ENCODE measurements at places on chromosomes 5 and 9.

- DNase-seq = no peak
These were observed 26.0 kb downstream of the NUTM2F start for GRCh38 chr9:94302426-94302825.

GRCh38 chr9:109806506-109807115 lies 26.6 kb downstream of the PALM2AKAP2 start:
- DNase-seq = no peak

GRCh38 chr5:173572431-173573125 lies 43.9 kb downstream of the BOD1 start:
- DNase-seq = no peak

DNA sequence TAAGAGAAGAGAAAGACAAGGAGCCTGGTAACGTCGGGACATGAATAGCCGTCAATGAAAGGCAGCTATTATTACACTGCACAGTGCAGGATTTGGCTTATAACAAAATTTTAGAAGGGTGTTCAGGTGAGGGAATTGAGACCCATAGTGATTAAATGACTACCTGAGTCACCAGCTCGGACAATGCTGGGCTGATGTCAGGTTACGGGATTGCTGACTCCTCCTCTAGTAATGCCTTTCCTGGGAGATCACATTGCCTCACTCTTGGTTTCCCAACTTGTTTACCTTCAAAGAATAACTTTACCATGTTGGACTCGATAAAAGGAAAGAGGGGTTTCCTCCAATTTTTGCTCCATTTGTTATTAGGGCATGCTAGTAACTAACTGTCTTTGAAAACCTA lies 132.6 kb downstream of the GHR start:
- no peak for DNase-seq

- DNase-seq = no peak
These were observed 56.7 kb downstream of the TSSK1B start for GRCh38 chr5:113378081-113378480.

DNA sequence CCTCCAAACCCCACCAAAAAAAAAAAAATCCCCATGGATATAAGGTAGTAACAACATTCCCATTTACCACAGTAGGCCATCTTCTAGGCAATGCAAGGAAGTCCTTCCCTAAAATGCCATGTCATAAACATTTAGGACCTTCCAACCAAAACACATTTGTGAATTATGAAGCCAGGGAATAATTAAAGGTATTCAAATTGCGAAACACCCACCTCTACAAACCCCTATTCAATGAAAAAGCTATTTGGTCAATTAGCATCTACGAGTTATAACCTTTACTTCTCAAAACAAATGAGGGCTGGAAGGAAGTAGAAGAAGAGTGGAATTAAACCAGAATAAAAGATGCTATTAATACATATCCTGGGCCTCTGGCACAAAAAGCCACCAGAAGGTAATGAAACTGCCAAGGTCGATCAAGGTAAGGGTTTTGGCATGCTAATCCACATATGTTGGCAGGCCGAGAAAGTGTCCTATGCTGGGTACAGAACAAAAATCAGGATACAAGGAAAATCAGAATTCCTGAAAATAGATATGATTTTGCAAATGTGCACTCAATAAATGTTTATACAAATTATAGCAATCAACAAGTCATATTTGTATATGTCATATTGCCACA lies 47.7 kb downstream of the MTMR12 start:
- DNase-seq = no peak

GRCh38 chr9:935348-935965 lies 41.0 kb upstream of the DMRT3 start:
- no peak for DNase-seq

- no peak for DNase-seq
These were observed 74.5 kb downstream of the CDKN2A start for GRCh38 chr9:21919377-21920362.

GRCh38 chr5:179901915-179902762 lies 5.6 kb downstream of the TBC1D9B start:
- no peak for DNase-seq

DNA sequence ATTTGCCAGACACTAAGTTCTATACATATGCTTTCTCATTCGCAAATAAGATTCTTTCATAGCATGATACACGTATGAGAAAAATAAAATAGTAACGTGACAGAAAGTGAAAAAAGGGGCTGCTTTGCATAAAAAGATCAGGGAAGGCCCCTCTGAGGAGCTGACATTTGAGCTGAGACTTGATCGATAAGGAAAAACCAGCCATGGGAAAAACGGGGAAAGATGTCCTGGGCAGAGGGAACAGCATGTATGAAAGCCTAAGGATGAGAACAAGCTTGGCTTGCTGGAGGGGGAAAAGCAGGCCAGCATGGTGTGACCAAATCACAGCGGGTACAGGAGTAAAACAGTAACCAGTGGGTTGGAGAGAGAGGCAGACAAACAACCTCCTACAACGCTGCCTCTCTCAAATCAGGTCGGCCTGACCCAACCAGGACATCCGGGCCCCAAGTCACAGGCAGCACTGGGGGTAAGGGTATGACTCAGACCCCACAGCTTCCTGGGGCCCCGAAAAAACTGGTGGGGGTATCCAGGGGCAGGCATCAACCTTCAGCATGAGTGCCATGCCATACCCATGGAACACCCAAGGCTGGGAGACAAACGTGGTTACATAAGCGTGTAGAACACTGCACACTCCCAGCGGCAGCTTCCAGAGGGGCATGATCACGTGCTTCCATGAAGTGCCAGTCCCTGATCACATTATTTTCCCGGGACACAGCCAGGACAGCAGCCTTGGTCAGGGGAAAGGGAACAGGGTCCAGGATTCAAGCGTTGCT lies 2.2 kb downstream of the TNIP1 start:
- DNase-seq = no peak

DNA sequence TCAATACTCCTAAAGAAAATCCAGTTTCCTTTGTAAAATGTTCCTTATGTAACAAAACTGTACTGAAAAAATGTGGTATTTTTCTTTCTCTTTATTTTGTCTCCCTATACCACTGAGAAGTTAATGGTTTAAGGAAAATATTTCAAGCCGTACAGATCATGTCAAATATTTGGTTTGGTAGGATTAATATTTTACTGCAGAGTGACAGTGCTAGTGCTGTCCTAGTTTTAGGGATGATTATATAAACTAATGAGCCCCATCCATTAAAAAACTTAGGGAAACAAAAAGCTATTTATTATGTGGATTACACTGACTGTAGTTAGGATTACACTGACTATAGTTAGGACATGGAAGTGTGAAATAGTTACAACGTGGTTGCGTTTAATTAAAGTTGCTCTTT lies 209.1 kb downstream of the CD180 start:
- DNase-seq = no peak

GRCh38 chr9:114117996-114118830 lies 19.1 kb upstream of the KIF12 start:
- no peak for DNase-seq

DNA sequence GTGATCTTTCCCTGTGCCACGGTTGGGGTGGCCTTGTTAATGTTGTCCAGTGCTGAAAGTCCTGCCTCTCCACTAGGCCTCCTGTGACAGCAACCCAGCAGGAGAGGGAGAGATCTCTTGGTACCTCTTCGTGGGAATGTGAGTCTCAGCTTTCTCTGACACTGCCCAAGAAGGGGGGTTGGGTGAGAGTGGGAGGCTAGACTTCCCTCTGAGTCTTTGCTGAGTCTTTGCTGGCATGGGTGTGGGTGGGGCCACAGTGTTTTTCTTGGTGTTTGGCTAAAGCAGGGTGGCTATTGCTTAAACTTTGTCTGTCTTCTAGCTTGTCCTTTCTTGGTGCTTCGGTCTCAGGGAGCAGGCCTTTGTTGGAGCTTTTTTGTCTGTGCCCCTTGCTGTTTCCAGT lies 145.6 kb downstream of the GNA14 start:
- DNase-seq = no peak

- DNase-seq = no peak
These were observed 29.7 kb upstream of the CER1 start for GRCh38 chr9:14752271-14752670.

GRCh38 chr9:104073098-104073769 lies 20.9 kb upstream of the SMC2 start:
- no peak for DNase-seq

DNA sequence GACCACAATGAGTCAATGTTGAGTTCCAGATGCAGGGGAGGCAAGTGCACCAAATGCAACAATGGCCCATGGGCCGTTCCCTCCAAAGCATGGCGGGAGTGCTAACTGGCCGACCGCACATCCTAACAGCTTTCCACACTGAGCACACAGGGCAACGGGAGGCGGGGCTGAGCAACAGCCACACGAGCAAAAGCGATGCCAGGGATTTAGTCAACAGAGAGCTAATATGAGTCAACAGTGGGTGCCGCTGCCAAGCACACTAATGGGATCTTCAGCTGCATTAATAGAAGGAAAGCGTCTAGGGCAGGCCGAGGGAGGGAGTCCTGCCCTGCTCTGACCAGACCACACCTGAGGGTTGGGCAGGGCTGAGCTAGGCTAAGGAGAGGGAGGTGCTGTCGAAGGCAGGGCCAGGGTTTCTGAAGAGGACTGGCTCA lies 4.6 kb downstream of the EPB41L4B start:
- DNase-seq = no peak

- DNase-seq = no peak
These were observed 36.7 kb upstream of the CTNNA1 start for GRCh38 chr5:138716456-138716924.

DNA sequence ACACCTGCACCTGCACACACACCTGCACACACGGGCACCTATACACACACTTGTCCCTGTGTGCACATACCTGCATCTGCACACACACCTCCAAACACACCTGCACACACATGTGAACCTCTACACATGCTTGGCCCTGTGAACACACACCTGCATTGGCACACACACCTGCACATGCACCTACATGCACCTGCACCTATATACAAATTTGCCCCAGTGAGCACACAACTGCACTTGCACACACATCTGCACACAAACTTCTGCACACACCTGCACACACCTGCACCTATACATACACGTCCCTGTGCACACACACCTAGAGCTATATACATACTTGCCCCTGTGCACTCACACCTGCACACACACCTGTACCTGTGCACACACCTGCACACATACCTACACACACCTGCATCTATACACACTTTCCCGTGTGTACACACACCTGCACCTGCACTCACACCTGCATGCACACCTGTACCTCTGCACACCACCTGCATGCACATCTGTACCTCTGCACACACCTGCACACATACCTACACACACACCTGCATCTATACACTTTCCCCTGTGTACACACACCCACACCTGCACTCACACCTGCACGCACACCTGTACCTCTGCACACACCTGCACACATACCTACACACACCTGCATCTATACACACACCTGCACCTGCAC lies 21.5 kb upstream of the LPCAT1 start:
- DNase-seq = no peak

GRCh38 chr5:60522292-60522905 lies 177.6 kb downstream of the DEPDC1B start:
- no peak for DNase-seq

GRCh38 chr9:7921545-7922197 lies 122.1 kb upstream of the DMAC1 start:
- DNase-seq = no peak

GRCh38 chr5:10168254-10168653 lies 81.4 kb downstream of the ATPSCKMT start:
- no peak for DNase-seq

DNA sequence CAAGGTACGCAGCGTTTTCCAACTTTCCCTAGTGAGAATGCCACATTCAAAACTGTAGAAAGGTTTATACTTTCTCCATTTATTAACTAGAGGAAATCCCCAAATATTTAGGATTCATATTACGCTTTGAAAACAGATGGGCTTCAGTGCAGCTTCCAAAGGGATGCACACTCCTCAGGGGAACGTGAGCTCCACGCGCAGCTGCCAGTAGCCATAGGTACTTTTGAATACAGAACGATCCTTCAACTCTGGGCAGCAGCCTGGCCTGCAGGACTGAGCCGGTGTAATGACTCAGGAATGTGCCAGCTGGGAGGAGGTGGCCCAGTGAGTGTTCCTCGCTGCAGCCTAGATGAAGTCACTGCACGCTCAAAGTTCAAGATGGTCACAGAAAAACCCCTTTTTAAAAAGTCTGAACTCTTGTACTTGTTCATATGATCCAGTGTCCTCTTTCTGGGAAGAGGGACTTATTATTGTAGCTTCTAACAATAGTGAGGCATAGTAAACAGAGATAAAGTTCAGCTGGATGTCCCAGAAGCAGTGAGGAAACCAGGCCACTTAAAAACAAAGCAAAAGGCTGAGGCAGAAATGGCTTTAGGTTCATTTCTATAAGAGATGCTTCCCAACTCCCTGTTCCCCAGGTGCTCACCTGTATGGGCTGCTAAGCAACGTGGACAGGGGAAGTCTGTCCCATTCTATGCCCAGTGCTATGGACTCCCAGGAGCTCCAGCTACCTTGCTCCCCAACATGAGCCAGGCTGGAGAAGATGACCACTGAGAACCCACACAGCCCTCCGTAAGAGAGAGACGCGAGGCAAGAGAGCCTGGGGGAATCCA lies 130.0 kb downstream of the LHFPL2 start:
- no peak for DNase-seq

DNA sequence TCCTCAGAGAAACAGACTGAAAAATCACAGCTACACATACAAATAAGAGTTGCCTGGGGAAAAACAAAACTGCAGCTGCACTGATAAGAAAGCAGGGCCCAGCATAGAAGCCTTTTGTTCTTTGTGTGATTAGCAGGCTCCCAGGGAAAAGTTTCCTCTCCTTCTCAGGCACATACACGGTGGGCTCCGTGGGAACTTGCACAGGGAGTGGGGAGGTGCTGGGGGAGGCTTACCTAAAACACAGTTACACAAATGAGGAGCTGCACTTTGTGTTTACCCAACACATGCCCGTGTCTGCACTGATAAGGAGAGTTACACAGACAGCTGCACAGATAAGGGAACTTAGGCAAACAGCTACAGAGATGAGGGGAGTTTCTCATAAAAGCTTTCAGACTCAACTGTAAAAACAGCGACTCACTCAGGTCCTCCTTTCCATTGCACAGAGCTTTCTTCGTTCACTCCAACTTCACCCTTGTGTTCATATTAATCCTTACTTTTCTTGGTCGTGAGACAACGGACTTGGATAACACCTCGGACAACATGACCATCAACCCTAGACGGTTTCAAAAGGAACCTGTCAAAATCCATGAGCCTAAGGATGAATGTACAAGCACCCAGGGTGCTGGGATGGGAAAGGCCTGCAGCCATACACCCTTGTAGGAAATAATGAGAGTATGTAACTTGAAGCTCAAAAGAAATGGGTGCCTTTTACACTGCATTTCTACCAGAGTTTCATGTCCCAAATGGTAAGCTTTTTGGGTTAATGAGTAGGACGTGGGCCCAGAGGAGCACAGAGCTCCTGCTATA lies 50.8 kb downstream of the SERINC5 start:
- DNase-seq = no peak

All from SW 1271 (cell line).